Putamen (tissue), 1 donor: ENCODE measurements at places on chromosomes 12 and 14.
A peak's percentile ranks its signal among the peaks of the same experiment; 100 is the strongest.

- no peak for DNase-seq
Measured at GRCh38 chr14:23115039-23115731, 3.9 kb downstream of the CEBPE start.

GRCh38 chr12:63079791-63080502 is 71.1 kb downstream of the AVPR1A start:
- no peak for DNase-seq

DNA sequence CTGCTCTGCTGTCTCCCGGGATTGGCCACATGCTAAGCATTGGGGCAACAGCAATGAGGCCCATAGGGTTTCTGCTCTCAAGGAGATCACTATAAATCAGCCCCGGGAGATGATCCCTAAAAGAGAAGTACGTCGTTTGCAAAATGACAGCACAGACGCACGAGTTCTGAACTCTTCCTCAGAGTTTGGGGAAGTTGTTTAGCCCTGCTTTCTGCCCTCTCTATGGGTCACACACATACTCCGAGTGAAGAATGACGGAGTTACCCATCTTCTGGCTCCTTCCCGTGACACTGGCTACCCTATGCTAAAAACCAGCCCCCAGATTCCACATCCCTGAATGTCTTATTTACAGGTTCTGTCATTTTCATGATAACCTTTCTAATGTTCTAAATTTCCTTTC is 258.0 kb upstream of the PLEKHG7 start:
- peak; percentile 15 for DNase-seq

- DNase-seq, result no peak
Measured at GRCh38 chr14:101028971-101029667, 125.6 kb upstream of the RTL1 start.

DNA sequence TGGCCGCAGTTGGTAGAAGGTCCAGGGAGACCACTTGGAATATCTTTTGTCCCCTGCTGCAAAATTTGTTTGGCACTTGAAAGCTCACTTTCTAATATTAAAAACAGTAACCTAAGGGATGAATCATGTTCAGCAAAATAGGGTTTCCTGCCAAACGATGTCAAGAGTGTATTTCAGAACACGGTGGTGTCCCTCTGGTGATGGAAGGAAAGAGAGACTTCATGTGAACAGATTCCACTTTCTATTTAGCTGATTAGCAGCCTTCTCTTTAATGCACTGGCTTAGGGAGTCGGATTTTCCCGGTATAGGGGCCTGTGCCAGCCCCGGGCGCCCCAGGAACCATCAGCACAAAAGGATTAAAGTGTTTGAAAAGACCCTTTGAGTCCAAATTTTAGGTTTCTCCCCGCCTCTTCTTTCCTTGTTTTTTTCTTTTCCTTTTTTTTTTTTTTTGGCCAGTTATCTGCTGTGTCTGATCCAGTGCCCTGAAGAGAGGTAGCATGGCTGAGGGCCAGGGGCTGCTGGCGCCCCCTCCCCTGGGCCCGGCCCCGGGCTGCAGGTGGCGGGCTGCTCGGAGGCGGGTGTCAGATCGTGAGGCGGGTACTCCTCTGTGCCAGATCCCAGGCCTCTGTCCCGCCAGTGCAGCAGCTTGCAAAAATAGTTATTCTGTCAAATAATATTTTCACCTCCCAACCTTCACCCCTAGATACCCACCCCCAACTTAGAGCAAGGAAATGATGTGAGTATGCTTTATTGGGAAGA is 88.3 kb downstream of the TESC start:
- DNase-seq, result no peak

DNA sequence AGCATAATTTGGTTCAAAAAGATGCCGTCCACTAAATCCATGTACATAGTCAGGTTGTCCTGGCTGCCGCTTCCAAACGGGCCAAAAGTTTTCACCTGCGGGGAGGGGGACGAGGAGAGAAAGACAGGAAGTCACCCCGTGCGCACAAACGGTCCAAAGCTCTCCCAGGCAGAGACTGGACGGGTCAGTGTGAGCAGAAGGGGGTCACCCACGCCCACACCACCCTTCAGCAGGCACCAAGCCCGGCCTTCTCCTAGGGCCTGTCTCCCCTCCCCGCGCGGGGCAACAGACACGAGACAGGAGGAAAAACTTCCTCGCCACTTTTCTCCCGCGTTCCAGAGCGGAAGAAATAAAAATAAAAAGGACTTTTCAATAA is 888 bp downstream of the CCDC88C start:
- DNase-seq, result no peak

DNA sequence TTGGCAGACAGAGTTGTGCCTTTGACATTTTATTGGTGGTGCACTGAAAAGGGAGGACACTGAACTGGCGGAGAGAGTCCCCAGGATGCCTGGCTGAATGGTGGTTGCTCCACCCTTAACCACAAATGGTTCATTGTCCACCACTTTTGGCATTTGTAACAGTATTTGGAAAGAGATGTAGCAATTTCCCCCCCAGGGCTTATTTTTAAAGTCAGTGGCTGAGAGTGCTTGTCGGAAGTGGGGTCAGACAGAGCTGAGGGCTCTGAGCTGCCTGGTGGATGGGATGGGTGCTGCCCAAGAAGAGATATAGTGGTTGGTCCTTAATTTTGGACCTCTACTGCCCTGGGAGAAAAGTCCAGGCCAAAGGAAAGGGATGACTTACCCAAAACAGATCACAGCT is 31.5 kb upstream of the FGF6 start:
- DNase-seq, result no peak

- DNase-seq, result no peak
Measured at GRCh38 chr12:82964446-82964845, 277.7 kb downstream of the TMTC2 start.

DNA sequence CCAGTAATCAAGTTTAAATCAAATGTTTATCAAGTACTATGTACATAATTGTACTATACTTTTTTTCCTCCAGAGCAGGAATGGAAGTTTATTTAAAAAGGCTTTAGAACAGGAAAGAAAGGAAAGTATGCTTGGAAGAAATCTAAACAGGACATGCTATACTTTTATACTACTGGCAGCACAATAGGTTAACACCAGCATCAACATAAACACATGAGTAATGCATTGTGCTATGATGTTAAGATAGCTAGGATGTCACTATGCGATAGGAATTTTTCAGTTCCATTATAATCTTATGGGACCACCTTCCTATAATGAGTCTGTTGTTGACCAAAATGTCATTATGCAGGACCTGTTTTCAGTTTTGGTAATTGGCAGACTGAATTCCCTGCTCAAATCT is 41.5 kb upstream of the ANKS1B start:
- no peak for DNase-seq
